Stimulated activated CD8-positive, alpha-beta memory T cell treated with anti-CD3 and anti-CD28 coated beads, Interleukin-4, amount 100 ng/mL, for 4 hours (primary cell): ENCODE measurements at places on chromosomes 2 and 18.

- no peak for DNase-seq
Observed at GRCh38 chr2:181784556-181784955, 104.2 kb upstream of the NEUROD1 start.

DNA sequence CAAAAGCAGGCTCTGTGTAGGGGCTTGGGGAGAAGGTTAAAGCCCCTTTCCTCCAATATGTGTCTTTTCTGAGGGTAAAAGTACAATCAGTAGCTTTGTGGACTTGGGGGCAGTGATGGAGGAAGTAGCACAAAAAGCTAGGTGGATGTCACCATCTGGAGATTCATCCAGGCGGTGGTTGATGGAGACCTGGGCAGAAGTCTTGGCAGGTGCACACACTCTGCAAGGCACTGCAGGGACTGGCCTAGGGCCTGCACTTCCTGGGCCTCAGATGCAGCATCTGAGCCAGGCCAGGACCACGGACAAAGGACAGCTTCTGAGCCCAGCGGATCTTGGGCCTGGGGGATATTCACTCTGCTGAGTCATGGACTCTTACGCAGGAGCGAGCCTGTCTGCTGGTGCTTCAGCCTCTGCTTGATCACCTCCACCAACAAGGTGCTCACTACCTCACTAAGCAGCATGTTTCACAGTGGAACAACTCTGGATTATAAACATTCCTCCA lies 391.1 kb downstream of the TNS1 start:
- DNase-seq = no peak

- no peak for DNase-seq
Observed at GRCh38 chr2:55616551-55617174, 759 bp downstream of the PPP4R3B start.

DNA sequence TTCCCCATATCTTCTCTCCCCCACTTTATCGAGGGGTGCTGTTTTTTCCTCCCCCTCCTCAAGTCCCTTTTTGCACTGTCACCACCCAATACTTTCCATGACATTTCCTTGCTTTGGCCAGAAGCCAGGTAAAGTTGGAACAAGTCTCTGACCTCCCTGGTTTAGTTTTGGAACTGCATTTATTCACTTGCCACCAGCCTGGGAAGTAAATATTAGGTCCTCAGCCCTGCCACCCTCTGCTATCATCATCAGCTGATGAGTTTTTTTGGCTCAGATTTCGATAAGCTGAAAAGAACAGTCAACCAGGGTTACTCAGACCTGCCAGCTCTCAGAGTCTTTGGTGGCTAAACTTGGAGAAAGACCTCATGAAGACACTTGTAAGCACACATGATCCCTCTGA lies 47.0 kb downstream of the DHRS9 start:
- no peak for DNase-seq

DNA sequence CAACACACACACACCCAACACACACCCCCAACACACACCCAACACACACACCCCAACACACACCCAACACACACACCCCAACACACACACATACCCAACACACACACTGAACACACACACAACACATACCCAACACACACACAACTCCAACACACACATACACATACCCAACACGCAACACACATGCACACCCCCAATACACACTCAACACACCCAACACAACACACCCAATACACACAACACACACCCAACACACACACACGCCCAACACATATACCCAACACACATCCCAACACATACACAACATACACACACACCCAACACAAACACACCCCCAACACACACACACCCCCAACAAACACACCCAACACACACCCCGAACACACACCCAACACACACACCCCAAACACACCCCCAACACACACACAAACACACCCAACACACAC lies 8.2 kb upstream of the STK25 start:
- DNase-seq = no peak

- peak; percentile 23 for DNase-seq
Observed at GRCh38 chr2:88159955-88160415, 10.2 kb upstream of the THNSL2 start.

- DNase-seq = no peak
Observed at GRCh38 chr2:133413863-133414262, 154.4 kb downstream of the NCKAP5 start.

DNA sequence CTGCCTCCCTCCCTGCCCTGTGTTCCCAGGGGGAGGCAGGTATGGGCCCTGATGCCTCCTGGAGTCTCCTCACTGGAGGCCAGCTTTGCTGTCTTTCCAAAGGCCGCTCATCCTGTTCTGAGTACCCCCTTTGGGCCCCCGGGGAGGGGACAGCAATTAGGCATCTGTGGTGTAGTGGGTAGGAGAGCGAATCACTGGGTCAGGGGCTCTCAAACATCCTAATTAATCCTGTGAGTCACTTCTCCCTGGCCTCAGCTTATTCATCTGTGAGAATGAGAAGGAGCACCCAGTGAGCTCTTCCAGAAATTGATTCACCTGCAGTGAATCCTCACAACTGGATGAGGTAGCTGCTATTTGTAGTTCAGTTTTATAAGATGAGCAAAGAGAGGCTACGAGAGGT lies 16.4 kb downstream of the TET3 start:
- no peak for DNase-seq

DNA sequence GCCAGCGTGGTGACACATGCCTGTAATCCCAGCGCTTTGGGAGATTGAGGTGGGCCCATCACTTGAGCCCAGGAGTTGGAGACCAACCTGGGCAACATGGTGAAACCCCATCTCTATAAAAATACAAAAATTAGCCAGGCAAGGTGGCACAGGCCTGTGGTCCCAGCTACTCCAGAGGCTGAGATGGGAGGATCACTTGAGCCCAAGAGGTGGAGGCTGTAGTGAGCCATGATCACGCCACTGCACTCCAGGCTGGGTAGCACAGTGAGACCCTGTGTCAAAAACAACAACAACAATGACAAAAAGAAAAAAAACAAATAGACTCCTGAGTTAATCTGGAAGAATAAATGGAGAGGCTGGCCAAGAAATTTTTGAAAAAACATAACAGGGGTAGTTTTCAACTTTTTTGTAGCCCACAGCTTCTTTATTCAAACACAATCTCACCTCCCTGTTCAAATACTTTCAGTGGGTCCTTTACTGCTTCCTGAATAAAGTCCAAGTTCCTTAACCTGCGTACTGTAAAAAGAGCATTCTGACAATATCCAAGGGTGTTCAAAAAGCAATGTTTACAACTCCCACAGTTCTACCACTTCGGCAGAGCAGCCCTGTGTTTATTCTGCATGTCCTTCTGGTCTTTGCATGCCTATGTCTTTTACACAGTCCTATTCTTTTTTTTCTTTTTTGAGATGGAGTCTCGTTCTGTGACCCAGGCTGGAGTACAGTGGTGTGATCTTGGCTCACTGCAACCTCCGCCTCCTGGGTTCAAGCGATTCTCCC lies 53.5 kb downstream of the LRRFIP1 start:
- DNase-seq = no peak

- DNase-seq = no peak
Observed at GRCh38 chr18:11293794-11294193, 144.4 kb upstream of the PIEZO2 start.

- no peak for DNase-seq
Observed at GRCh38 chr2:218285604-218286003, 6.7 kb downstream of the TMBIM1 start.

GRCh38 chr2:120471166-120471565 lies 125.2 kb downstream of the INHBB start:
- DNase-seq = no peak

DNA sequence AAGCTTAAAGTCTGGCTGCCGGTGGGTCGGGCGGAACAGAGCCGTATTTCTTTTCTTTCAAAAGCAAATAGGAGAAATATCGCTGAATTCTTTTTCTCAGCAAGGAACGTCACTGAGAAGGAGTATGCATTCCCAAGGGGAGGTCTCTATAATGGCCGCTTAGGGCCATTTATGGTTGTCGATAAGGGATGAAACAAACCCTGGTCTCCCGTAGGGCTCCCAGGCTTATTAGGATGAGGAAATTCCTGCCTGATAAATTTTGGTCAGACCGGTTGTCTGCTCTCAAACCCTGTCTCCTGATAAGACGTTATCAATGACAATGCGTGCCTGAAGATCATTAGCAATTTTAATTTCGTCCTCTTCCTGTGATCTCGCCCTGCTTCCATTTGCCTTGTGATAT lies 227.7 kb upstream of the ZEB2 start:
- no peak for DNase-seq

GRCh38 chr2:34660741-34661140 lies 1061.6 kb upstream of the FAM98A start:
- DNase-seq = no peak

DNA sequence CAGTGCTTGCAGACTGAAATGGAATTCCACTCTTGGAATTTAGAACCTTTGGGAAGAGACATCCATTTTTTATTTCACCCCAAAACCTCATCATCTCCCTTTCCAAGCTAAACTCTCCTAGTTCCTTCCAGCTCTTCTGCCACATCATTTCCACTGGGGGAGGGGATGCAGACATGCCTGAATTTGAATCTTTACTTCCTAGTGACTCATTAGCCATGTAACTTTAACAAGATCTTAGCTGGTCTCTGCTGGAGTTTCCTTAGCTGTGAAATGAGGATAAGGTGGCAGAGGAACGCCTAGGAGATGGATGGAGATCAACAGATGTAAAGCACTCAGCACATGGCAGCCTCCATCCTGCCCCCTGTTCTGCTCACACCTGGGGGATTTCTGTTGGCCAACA lies 266.8 kb downstream of the EN1 start:
- DNase-seq = no peak

- no peak for DNase-seq
Observed at GRCh38 chr2:70826696-70827350, 6.4 kb upstream of the CLEC4F start.

GRCh38 chr2:221443645-221444044 lies 128.5 kb downstream of the EPHA4 start:
- no peak for DNase-seq

DNA sequence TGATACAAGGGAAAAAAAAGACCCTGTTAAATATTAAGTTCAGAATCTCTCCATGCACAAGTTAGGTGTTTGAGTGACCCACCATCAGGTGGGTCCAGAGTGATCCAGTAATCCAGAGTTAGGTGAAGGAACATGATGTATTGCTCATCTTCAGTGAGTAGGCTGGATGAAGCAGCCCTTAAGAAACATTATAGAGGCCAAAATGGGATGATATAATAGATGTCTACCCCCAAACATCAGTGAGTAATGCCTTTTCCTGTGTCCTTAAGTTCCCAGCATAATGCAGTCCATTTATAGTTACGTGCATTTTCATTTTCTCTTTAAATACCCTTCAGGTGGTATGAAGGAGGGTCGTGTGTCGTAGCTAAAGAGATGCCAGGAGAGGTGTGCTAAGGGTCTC lies 89.6 kb downstream of the MAP4K4 start:
- no peak for DNase-seq

DNA sequence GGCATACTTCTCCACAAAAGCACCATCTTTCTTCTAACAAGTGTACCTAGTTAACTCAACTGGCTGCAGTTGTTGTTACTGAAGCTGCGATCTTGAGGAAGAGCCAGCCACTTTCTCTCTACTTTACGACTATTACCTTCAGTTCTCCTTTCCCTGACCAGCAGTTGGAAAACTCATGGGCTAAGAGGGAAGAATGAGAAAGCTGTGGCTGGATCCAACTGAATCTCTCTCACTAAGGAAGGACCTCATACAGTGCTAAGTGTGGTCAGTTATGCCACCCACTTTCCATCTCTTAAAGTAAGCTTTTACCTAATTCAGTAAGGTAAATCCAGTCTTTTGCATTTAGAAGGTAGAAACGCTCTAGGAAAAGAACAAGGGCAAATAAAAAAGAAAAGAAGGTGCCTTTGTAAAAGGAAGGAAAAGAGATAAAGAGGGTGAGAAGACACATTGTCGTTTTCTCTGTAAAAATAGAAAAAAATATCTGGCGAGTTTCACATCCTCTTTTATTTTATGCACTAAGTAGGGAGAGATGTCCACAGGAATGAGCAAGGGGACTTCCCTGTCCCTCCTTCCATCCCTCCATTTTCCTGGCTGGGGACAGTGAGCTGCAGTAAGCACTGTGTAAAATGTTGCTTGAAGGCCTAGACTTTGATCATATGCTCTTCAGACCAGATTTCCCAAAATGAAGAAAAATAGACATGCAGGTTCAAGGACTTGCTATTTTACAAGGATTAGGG lies 73.4 kb downstream of the PLEKHM3 start:
- DNase-seq = no peak

DNA sequence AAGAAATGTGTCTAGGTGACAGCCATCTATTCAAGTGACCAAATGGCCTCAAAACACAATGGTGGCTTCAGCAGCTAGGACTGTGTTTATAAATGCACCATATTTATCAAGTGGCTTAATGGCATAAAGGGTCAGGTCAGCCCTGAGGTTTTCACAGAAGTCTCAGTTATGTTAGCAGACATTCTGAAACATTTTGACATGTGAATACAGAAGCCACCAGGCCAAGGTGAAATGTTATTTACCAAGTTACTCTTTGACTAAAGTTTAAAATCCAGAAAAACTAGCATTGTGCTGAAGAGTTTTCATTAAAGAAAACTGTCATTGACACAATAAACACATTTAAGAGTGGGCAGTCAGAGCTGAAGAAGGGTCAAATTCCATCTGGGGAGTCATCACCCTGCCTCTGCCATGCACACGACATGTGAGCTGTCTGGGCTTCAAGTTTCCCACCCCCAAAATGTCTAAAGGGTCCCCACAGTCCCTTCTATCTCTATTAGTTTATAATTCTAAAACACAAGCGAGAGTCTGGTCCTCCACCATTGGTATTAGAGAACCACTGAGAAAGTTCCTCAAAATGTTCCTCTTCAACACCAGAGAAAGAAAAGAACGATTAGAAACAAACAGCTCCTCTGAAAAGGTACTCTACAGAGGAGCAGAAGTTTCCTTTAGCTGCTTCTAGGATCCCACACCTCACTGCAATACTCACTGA lies 77.5 kb upstream of the FZD5 start:
- DNase-seq = no peak

DNA sequence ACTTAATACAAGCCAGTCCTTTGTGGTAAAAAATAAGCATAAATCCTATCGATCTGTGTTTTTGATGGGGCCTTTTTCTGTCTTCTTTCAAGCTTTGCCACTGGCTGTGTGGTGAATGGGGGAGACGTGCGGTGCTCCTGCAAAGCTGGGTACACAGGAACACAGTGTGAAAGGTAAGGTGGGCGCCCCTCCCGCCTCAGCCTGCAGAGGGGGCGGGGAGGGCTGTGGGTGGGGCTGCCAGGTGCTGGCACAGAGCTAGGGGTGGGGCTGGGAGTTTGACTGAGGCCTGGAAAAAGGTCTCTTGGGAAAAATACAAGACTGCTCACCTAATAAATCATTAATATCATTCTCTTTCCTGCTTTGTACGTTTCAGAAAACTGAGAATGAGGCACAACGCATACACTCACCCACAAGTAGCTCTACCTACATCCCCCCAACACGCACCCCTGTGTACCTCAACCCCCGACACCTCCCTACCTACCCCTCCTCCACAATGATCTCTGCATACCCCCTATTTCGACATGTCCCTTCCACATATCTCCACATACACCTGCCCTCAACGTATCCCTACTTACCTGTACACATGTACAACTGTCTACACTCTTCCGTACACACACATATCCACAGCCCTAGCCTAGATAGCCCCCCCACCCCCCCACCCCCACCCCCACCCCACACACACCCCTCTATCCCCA lies 129.7 kb upstream of the TTC39C start:
- no peak for DNase-seq

- DNase-seq = peak; percentile 27
Observed at GRCh38 chr18:11849841-11850634, 1.2 kb upstream of the CHMP1B start.

GRCh38 chr2:58688813-58689212 lies 447.7 kb upstream of the FANCL start:
- no peak for DNase-seq
